Jurkat, Clone E6-1 (cell line): ENCODE measurements at places on chromosomes 3 and 15.

- no peak for DNase-seq
Measured at GRCh38 chr3:8532251-8532871, 30.7 kb downstream of the LMCD1 start.

DNA sequence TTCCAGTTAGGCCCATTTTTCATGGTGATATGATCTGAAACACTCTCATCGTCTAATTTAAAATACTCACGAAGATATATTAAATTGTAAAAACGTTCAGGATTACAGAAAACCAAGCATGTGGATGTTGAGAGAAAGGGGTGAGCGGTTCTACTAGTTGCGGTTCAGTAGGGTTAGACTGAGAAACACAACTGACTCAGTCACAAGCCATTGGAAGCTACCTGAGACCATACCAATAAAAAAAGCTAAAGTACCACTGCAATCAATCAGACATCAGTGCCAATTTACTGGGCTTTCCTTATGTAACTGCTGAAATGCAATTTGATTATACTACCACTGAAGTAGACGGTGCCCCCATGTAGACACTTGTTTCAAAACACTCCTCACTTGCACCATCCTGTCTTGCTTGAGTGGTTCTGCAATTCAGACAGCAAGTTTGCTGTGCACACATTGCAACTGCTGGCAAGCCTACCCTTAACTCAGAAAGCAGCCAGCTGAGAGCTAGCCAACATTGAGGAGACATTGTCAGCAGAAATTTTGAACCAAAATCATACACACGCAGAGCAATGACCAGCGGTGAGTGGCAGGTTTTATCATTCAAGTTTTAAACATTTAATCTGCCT lies 368.7 kb upstream of the ARHGEF26 start:
- no peak for DNase-seq

DNA sequence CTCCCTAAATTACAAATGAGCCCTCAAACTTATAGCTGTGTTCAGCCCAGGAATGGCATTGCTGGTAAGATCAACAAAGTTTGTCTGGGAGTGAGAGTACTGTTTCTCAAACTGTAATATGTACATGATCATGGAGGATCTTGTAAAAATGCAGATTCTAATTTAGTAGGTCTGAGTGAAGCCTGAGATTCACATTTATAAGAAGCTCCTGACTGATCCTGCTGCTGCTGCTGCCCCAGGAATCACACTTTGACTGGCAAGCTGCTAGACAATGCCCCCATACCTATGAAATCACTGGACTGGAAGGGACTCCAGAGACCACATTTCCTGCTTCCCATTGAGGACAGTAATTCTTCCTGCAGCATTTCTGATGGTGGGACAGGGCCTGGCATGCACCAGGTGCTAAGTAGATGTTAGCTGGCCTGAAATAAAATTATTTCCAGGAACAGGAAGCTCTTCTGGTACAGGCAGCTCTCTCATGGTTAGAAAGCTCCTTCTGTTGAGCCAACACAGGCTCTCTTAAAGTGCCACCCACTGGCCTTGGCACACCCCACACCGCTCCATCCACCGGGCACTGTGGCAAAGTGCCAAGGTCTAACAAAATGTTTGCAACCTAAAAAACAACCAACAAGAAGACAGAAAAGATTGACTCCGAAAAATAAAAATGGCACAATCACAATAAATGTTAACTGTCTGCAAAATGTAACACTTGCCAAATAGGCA lies 36.7 kb upstream of the ZNF710 start:
- no peak for DNase-seq

- DNase-seq: no peak
Measured at GRCh38 chr3:128995737-128996136, 1.9 kb upstream of the CFAP92 start.

DNA sequence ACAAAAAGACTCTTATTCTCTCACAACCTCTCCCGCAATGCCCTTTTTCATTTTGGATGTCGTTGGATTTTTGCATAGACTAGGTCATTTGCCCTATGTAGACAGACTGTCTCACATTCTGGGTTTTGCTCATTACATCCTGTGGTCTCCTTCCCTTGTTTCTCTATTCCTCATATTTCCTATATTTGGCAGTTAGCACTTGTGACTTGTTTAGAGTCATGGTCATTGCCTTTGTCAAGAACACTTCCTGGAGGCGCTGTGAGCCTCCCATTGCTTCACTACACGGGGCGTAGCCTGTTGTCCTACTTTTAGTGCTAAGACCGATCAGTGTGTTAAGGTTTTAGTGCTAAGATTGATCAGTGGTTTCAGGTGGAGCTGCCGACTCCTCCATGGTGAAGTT lies 16.1 kb upstream of the TATDN2 start:
- no peak for DNase-seq

DNA sequence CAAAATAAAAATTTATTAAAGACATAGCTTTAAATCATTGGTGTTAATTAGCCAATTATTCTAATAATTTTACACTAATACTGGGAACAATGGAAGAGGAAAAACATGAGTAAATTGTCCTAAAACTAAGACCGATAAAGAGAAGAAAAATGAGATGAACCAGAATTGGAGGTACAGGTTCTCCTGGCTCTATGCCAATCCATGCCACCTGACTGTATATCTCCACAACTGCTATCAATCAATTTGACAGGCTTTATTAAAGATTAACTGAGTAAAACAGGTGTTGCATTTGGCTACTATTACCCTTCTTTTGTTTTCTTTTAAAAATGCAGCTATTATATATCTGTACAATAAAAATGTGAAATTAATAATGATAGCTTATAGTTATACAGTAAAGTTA lies 850.0 kb downstream of the CADM2 start:
- no peak for DNase-seq

- DNase-seq: no peak
Measured at GRCh38 chr3:41204369-41204768, 5.1 kb downstream of the CTNNB1 start.

- no peak for DNase-seq
Measured at GRCh38 chr3:33438284-33438668, 1.9 kb downstream of the UBP1 start.

DNA sequence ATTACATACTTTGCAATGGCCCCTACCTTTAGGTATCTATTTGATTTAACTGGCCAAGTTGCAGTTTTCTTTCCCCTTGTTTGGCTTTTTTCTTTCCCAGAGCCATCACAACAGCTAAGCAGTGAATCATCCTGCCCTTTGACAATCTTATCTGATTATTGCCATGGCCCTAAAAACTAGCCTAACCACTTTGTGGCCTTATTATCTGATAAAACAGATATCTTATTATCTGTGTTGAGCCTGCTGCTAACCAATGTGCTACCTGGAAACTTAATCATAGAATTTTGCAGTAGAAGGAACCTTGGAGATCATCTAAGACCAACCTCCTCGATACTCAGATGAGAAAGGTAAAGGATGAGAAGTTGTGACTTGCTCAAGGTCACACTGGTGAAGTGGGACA lies 37.1 kb downstream of the EIF4E3 start:
- no peak for DNase-seq

DNA sequence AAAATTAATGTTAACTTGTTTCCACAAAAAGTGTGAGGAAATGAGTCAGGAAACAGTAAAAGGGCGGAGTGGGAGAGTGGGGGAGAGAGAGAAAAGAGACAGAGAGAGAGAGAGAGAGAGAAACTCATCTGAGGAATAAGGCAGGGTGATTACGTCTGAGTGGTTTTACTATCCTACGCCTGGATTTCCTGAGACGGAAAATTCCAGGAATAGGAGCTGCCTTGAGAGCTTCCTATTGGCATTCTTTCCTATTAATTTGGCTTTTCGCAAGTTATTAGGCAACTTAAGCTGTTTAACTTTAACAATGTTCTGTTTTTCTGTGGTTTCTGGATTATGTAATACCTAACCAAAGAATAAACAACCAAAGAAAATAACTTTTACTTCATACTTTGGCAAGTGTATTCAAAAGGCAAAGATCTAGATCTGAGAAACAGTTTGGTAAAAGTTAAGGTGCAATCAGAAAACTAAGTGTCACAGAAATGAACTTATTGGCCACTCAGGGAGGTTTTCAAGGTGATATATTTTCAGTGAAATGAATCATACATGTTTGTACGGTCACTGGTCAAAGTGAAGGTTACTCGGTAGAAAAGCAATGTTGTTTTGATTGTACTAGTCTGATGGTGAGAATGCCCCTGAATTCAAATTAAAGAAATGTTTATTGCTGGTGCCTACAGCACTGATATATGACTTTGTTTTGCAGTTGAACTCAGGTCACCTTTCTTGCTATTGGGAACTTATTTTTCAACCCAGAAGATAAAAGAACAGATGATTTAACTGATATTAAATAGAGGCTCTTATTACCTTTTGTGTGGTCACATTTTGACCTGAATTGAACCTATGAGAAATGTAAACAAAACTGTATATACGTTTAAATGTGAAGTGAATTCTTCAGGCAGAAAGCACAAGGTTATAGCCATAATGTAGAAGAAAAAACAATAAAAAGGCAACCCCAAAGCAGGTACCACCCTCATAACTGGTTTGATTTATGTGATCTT lies 39.9 kb upstream of the TNFSF10 start:
- DNase-seq: no peak

DNA sequence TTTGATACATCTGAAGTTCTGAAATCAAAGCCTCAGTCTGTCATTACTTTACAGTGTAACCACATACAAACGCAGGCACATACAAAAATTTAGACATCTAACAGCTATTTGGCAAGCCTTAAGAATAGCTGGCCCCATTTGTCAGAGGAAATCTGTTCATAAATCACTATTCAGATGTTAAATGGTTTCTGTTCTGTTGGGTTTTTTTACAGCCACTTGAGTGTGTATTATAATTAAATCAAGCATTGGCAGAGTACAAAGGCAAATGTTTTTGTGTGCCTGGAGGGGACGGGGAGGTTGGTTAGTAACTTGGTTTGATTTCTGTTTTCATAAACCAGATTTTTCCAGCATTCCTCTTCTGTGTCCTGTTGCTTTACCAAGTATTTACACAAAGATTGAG lies 24.1 kb downstream of the PIGB start:
- no peak for DNase-seq

GRCh38 chr3:107356706-107357105 lies 20.5 kb upstream of the CCDC54 start:
- DNase-seq: no peak

GRCh38 chr3:40057077-40057476 lies 247.7 kb downstream of the MYRIP start:
- no peak for DNase-seq

DNA sequence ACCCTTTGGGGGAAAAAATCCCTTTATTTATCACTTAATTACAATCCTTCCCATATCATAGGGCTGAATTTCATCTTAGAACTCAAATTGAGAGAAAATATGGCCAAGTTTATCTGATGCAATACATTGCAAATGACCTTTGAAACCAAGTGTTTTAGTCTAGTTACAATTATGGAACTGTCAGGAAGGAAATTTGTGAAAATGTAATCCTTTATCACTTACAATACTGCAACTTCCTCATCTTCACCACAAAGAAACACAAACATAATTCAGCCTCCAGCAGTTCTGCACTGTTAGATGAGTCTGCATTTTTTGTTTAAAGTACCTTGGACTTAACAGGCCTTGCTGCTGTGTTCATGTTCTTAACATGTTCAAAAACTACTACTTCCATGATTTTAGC lies 4.6 kb downstream of the CCPG1 start:
- DNase-seq: no peak

DNA sequence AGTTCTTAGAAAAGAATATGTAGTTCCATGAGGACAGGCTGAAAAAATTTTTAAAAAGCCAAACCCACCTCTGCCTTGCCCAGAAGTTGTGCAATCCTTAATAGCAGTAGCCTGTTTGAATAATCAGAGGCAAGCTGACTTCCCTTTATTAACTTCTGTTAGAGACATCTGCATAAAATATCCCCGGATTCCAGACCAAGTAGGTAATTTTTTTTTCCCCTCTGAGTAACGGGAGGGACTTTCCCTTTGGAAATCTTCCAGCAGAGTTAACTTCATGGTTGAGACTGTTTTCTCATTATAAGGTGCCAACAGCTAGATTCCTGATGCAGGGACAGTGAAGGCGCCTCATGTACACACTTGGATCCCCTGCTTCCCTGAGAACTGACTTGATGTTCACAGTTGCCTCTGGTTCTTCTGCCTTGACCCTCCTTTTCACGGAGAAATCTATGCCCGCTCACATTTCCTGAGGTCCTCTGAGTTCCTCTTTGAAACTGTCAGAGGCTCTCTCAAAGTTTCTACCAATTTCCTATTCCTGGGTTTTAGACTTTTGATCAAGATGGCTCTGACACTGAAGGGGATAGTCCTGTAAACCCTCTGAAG lies 227.6 kb upstream of the BHLHE40 start:
- DNase-seq: no peak

GRCh38 chr3:120052225-120052624 lies 42.0 kb downstream of the GSK3B start:
- no peak for DNase-seq

DNA sequence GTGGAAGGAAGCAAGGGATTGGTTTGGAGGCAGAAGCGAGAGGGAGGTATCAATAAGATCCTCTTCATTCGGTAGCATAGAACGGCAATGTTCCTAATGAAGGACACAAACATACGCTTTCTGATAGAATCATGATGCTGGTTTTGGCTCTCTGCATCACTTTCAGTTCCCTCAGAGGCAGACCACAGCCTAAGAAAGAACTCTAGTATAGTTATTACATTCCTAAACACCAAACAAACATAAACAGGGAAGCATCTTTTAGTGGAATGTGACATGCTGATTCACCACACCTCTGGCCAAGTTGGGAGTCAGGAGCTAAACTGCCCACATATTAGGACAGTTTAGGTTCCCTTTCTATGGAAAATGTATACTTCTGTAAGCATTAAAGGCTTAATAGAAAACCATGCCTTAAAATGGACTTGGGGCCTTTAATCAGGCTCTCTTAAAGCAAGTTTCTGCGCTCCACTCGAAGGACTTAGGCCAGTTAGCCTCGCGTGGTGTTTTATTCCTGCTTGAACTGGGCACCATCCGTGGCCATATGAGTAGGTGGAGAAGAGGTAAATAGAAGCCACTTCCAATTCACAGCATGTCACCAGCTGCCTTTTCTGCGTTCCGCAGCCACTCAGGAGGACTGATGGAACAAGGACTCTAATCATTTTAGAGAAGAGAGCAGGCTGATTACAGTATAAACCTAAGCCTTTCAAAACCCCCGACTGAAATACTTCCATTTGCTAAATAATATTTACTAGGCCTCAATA lies 53.7 kb downstream of the CD47 start:
- DNase-seq: no peak

- no peak for DNase-seq
Measured at GRCh38 chr3:123350971-123351370, 97.9 kb downstream of the ADCY5 start.
